Amniotic stem cell (primary cell): ENCODE measurements at places on chromosomes 5 and 9.

DNA sequence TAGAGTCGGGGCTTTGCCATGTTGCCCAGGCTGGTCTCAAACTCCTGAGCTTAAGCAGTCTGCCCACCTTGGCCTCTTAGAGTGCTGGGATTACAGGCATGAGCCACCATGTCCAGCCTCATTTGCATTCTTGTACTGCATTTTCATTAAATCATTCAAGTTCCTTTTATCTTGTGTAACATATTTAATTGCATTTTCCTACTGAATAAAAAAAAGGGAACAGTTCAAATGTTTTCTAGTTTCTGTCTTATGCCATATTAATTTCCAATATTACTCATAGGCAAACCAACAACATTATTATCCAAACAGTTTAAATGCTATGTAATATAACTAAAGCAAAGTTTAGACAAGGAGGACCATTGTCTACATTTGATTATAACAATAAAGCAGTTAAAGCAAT lies 6.1 kb downstream of the SLC31A1 start:
- DNase-seq: no peak

- no peak for DNase-seq
Measured at GRCh38 chr9:75812141-75812540, 78.3 kb upstream of the PCSK5 start.

DNA sequence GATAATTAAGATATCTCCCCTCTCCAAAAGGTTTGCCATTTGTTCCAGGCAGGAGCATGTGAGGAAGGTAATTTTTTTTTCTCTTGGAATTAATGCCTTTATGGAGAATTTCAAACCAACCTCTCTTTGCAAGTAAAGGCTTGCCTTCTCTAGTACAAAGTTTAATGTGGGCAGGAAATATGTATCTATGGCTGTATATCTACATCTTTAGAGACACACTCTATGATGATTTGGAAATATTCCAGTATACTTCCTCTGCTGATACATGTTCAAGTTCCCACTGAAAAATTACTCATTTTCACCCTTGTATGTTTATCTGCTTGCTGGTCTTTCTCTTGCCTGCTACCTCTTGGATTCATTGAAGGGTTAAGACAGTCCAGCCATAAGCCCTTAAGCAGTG lies 83.5 kb upstream of the SEMA6A start:
- DNase-seq: no peak

DNA sequence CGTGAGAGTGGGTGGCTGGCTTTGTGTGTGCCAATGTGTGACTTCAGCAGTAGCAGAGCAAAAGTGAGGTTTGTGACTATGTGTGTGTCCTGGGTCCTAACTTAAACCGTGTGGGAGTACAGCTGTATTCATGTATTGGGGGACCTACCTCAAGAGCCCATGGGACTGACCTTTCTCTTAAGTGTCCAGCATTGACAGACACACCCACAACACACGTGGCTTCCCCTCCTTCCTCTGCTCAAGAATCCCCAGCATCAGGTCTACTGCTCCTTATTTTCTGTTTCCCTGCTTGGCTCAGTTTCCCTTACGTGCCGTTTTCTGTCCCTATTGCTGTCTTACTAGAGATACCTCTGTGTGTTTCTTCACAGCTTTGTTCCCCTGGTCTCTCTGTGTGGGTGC lies 616 bp downstream of the IL11RA start:
- DNase-seq: no peak

- DNase-seq: no peak
Measured at GRCh38 chr9:93072383-93072795, 13.9 kb downstream of the SUSD3 start.

GRCh38 chr9:120878188-120879130 lies 1.5 kb upstream of the PHF19 start:
- no peak for DNase-seq
